ENCODE measurements at places on chromosomes 6 and 20. TPM values are rescaled to one million over a fixed set of nuclear protein-coding genes. Genes with fewer than 3 reads are reported as not detected.

The SLC35F1 gene
- 4.8 TPM for total RNA-seq

The BFSP1 gene
- total RNA-seq: 0.73 TPM

The GUCA1A gene
- total RNA-seq: not detected

The PAK5 gene
- not detected for total RNA-seq

The PCK1 gene
- total RNA-seq: 2.3 TPM

The PERP gene
- 42.1 TPM for total RNA-seq

The CNBD2 gene
- 3.8 TPM for total RNA-seq

The OR5V1 gene
- total RNA-seq: not detected

The RING1 gene
- 26.4 TPM for total RNA-seq

The ITPR3 gene
- 6.0 TPM for total RNA-seq

The GMEB2 gene
- 5.5 TPM for total RNA-seq

The HLA-G gene
- total RNA-seq: not detected

The CCR6 gene
- not detected for total RNA-seq

The NAPB gene
- total RNA-seq: 4.2 TPM

The CPXM1 gene
- total RNA-seq: 1.0 TPM

The KCNK16 gene
- not detected for total RNA-seq

The ATP9A gene
- 18.0 TPM for total RNA-seq

The TFAP2C gene
- total RNA-seq: 0.16 TPM

The OR2J3 gene
- not detected for total RNA-seq

The ERGIC3 gene
- total RNA-seq: 90.7 TPM

The PTP4A1 gene
- total RNA-seq: 33.7 TPM

The CDSN gene
- not detected for total RNA-seq

The XKR7 gene
- not detected for total RNA-seq

The FAM83D gene
- total RNA-seq: 0.35 TPM

The HLA-DQB1 gene
- 2.9 TPM for total RNA-seq

The C20orf144 gene
- not detected for total RNA-seq

The LY6G6C gene
- not detected for total RNA-seq

The RSPH4A gene
- total RNA-seq: not detected

The KHDRBS2 gene
- not detected for total RNA-seq

The CFAP206 gene
- not detected for total RNA-seq

The LHFPL5 gene
- total RNA-seq: not detected

The CDH22 gene
- total RNA-seq: 5.5 TPM

The MUCL3 gene
- total RNA-seq: not detected

All from Right ventricle myocardium superior (tissue), 1 donor.